ENCODE measurements at places on chromosomes 5 and 9.

DNA sequence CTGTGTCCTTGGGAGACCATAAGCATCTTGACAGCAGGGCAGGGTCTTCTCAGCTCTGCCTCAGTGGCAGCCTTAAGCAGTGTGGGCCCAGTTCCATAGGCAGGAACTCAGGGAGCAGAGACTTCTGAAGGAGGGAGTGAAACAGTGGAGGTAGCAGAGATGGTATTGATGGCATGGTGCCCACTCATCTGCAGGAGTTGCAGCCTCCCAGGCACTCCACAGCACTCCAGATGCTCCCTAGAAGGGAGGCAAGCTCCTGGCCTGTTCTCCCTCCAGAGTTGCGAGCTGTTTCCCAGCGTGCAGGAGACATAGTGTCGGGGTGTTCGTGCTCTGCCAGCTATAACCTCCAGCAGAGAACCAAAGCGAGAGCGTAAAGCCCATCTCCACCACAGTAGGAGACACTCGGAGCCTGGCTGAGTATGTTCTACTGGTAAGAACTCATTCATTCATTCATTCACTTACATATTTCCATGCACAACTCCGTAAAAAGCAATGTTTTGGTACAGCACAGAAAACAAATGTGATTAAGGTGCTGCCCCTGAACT, 31.4 kb upstream of the UNC5A start:
- DNase-seq, result no peak

- DNase-seq, result no peak
Observed at GRCh38 chr9:81597419-81598122, 91.8 kb downstream of the TLE1 start.

- DNase-seq, result no peak
Observed at GRCh38 chr9:121698627-121699570, 47.5 kb downstream of the DAB2IP start.

DNA sequence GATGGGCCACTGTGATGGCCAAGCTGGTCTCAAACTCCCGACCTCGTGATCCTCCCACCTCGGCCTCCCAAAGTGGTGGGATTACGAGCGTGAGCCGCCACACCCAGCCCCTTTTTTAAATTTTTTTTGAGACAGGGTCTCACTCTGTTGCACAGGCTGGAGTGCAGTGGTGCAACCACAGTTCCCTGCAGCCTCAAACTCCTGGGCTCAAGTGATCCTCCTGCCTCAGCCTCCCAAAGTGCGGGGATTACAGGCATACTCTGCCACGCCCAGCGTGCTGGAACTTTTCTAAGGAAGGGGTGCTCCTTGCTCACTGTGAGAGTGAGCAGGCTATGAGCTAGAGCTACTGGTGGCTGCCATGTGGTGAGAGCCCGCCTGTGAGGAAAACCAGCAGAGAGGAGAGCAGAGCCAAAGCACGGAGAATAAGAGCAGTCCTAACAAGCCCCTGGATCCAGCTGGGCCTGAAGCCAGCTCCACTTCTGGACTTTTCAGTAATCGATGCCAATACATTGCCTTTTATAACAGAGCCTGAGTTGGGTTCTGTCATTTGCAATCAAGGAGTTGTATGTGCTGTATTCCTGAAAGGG, 75.5 kb upstream of the UNC5A start:
- no peak for DNase-seq

GRCh38 chr5:122009436-122009835, 47.7 kb downstream of the SRFBP1 start:
- DNase-seq, result no peak

DNA sequence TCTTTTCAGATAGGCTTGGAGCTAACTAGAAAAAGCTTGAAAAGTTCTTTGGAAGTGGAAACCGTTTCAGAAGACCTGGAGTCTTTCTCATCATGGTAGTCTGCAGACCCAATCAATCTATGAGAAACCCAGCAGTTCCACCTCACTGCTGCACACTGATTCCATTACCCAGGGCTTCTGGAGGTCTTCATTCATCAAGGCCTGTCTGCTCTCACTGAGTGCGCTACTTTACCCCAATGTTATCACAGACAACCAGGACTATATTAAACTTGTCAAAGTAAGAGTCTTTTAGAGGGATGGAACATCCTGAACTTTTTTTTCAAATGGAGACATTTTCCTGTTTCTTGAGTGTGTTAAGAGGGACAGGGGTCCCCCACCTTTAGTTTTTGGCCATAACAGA, 93.1 kb downstream of the BOD1 start:
- no peak for DNase-seq

- no peak for DNase-seq
Observed at GRCh38 chr5:94910721-94911120, 292.3 kb downstream of the SLF1 start.

- DNase-seq, result no peak
Observed at GRCh38 chr9:13479096-13479495, 199.6 kb upstream of the MPDZ start.

GRCh38 chr9:132610661-132611060, 28.3 kb downstream of the BARHL1 start:
- DNase-seq, result no peak

DNA sequence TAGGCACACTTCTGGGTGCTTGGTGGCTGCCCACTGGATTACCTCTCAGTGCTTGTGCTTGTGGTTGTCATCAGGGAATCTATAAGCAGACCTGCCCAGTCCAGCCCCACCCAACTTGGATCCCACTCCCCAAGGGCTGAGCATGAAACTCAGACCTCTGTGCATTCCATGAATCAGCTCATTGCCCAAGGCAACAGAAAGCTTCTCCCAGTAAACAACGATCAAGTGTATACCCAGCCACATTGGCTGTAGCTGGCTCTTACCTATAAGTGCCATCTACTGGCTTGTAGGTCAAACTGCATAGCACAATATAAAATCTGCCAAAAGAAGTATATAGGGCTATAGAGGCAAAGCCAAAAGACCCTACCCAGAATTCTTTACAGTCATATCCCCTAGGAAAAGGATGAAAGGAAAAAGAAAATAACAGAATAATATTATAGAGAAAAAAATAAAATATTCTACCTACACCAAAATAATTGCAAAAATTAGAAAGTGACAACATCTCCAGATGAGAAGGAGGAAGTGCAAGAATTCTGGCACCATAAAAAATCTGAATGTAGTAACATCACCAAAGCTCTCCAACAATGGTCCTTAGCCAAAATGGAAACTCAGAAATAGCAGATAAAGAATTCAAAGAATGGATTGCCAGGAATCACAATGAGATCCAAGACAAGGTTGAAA, 321.0 kb upstream of the TRPC7 start:
- DNase-seq, result no peak

GRCh38 chr5:176190886-176191755, 47.1 kb upstream of the SIMC1 start:
- no peak for DNase-seq

GRCh38 chr9:107720501-107720900, 230.9 kb upstream of the KLF4 start:
- no peak for DNase-seq

All from stimulated activated CD4-positive, alpha-beta T cell treated with anti-CD3 and anti-CD28 coated beads, Interleukin-1b, Interleukin-23, amount 100 ng/mL, for 4 hours (primary cell).